ENCODE measurements at places on chromosomes 1 and 21. TPM values are rescaled to one million over a fixed set of nuclear protein-coding genes. Genes with fewer than 3 reads are reported as not detected.

DNA sequence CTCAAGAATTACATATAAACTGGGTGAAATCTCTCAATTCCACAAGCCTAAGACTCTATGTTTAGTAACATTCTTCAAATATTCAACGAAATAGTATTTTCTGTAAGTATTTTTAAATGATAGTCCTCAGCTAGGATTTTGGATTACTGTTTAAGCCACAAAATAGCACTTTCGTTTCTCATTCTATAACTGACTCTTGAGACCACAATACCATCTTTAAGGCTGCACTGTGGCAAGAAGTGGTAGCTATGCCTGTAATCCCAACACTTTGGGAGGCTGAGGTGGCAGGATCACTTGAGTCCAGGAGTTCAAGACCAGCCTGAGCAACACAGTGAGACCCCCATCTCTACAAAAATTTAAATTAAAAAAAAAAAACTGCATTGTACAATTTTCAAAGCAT is 126.7 kb downstream of the CDC42BPA start:
- DNase-seq = no peak
- H3K4me1 ChIP-seq = peaks cover 10% of the 10 kb centered on the region
- H3K27ac ChIP-seq = no peak overlapping the region
- no peak overlapping the region for H3K4me3 ChIP-seq
- peaks cover 9% of the 10 kb centered on the region for H3K27me3 ChIP-seq

GRCh38 chr1:236400061-236400603 is 6.0 kb downstream of the EDARADD start:
- no peaks in the 10 kb centered on the region for H3K27me3 ChIP-seq
- no peak overlapping the region for H3K4me3 ChIP-seq
- peaks cover 51% of the 10 kb centered on the region for H3K36me3 ChIP-seq

- H3K4me1 ChIP-seq = peaks cover 7% of the 10 kb centered on the region
- peaks cover 60% of the 10 kb centered on the region for H3K27me3 ChIP-seq
- no peaks in the 10 kb centered on the region for H3K36me3 ChIP-seq
- no peak for DNase-seq
- peak overlapping the region; percentile 31 for H3K4me3 ChIP-seq
- H3K27ac ChIP-seq = no peak overlapping the region
Measured at GRCh38 chr1:156079762-156080161, 2.5 kb downstream of the MEX3A start.

The S100A12 gene
- not detected for total RNA-seq

GRCh38 chr1:63671514-63671913 is 78.3 kb downstream of the PGM1 start:
- no peak for DNase-seq
- no peak overlapping the region for H3K27ac ChIP-seq
- peaks cover 3% of the 10 kb centered on the region for H3K36me3 ChIP-seq
- peaks cover 8% of the 10 kb centered on the region for H3K4me1 ChIP-seq
- no peaks in the 10 kb centered on the region for H3K27me3 ChIP-seq

The KRTAP13-3 gene
- total RNA-seq = not detected

GRCh38 chr1:197915862-197916499 is 1.2 kb upstream of the LHX9 start:
- peak overlapping the region; percentile 79 for H3K4me3 ChIP-seq
- no peak overlapping the region for H3K27ac ChIP-seq
- peaks cover 98% of the 10 kb centered on the region for H3K27me3 ChIP-seq
- no peaks in the 10 kb centered on the region for H3K36me3 ChIP-seq
- DNase-seq = no peak

DNA sequence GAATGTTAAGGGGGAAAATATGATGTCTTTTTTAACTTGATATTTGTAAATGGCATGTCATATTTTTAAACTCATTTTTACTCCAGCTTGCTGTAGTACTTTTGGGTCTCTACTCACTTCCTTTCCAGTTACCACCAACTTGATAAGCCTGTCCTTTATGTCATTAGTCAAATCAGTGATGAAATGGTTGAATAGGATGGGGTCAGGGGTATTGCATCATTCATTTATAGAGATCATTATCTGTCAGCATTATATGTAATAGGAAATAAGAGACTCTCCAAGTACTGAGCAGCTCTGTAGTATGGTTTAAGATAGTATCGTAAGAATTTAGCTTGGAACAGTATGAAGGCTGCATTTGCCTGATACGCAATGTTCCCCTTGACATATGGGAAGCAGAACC is 227.3 kb downstream of the BRINP3 start:
- no peak for DNase-seq
- no peak overlapping the region for H3K4me3 ChIP-seq
- H3K4me1 ChIP-seq = no peaks in the 10 kb centered on the region

All from activated T-helper 2 cell treated with anti-CD3 and anti-CD28 coated beads, Interferon-gamma antibody, Interleukin-2, Interleukin-4, amounts not matched to agents 10 μg/mL and 5 μg/mL and 100 μg/mL, durations not matched to agents 14 hours and 24 hours and 36 hours (primary cell).